Stimulated activated CD4-positive, alpha-beta T cell treated with anti-CD3 and anti-CD28 coated beads, Interleukin-12 subunit alpha, Interleukin-12 subunit beta, amount 100 ng/mL, for 4 hours (primary cell): ENCODE measurements at places on chromosomes 7 and 10.
A peak's percentile ranks its signal among the peaks of the same experiment; 100 is the strongest.

DNA sequence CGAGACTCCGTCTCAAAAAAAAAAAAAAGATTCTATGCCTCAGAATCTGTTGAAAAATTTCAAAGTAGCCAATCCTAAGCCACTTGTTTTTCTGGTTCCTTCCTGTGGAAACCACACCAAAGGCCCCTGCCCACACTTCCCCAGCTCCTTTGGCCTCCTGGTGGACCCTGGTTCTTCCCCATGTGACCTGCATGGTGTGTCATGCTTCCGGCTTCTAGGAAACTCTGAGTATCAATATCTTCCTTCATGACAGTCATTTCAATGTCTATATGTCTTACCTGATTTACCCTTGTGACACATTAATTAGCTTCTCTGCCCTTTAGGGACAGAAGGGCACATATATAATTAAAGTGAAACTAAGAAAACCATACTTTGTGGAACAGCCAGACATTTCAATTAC lies 80.4 kb upstream of the GRB10 start:
- no peak for DNase-seq

- DNase-seq, result no peak
Measured at GRCh38 chr7:979886-980571, 3.0 kb upstream of the CYP2W1 start.

DNA sequence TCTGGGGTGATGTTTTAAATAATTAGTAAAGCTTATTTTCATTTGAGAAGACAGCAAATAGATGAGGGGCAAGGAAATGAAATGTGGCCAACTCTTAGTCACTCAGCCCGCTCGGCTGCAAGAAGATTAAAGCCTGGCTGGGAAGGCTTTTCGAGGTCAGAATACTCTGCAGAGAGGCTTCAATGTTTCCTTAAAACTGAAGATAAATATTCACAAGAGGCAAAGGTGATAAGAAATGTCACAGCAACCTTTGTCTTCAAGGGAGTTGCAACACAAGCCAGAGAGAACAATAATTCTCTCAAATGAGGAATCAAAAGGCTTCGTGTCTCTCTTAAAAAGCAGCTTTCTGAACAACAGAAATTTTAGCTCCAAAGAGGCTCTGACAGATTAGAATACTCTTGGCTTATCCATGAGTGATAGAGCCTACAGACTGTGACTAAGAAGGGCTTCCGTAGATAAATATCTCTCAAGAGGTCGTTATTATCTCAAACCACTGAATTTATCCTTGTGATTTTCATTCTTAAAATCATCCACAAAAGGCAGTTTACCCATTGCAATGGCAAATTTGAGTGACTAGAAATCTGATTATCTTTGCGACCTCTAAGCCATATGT lies 92.5 kb downstream of the KLF6 start:
- DNase-seq, result no peak

- no peak for DNase-seq
Measured at GRCh38 chr7:1848013-1848640, 178.1 kb downstream of the ELFN1 start.

GRCh38 chr7:1666823-1667565 lies 3.1 kb upstream of the ELFN1 start:
- no peak for DNase-seq

DNA sequence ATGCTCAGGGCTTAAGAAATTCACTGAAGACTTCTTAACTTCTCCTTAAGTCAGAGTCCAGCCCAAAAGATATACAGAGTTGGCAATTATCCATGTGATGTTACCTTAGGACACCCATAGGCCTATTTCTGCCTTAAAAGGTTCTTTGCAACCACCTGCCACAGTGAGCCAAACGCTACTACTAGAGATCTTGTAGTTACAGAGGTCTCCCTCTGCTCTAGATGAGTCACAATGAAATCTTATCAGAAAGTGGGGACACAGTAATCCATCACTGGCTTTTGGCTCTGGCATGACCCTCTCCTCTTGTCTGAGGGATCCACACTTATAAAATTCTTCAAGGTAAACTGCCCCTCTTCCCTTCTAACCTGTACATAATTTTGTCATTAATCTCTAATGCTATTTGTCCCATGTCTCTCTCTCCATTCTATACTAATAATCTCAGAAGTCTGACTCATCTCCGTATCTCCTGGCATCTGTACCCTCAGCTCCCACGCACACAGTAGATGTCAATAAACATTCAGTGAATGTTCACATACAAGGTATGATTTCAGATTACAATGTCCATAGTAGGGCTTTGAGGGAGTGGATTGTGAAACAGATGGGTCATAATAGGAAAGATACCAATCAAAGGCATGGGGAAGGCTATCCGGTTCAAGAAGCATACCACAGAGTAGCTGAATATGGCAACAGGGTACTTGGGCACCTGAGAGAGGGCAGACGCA lies 112.1 kb downstream of the SGMS1 start:
- DNase-seq, result no peak

DNA sequence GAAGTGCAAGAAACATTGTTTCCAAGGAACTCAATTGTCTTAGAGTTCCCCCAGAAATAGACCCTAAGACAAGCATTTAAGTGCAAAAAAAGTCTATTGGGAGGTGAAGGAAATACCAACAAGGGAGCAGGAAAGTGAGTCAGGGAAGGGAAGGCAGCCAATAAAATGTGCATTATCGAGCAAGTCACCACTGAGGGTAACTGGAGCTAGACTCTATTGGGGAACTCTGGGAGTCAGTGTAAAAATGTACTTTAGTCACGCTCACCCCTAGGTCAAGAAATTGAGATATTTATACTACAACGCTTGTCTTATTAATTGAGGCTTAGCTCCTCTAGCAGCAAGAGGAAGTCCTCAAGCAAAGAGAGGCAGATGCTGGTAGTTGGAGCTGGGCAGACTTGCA lies 137.7 kb downstream of the RTKN2 start:
- no peak for DNase-seq

DNA sequence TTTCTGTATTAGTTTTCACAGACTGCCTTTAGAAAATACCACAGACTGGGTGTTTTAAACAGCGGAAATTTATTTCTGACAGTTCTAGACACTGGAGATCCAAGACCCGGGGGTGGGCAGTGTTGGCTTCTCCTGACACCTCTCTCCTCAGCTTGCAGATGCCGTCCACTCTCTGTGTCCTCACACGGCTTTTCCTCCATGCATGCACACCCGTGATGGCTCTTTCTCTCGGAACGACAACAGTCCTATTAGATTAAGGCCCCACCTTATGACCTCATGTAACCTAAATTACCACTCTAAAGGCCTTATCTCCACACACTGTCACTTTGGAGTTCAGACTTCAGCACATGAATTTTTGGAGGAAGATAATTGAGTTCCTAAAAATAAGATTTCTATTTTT lies 142.9 kb upstream of the VWC2 start:
- no peak for DNase-seq

DNA sequence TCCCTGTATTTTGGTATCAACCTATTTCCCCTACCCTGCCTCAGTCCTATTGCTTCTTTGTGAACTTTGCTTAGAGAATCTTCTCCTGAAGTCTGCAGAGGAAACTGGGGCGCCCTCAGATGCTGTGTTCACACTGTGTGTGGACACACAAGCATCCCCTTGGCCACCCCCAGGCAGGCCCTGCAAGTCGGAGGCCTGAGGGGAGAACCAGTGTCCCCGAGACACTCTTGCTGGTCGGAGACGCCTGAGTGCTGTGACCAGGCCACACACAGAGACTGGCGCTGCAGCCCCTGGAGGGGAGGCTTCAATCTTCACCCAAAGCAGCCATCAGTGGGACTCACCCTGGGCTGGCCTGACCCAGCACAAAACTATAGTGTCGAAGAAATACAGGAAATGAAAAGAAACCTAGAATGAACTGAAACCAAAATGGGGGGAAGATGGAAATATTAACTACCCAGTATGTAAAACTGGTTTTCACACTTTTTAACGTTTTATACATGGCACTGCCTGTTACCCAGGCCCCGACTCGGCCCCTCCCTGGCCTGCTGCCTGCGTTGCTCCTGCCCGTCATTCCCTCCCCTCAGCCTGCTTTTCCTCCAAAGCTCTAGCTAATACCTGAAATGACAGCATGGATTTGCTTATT lies 48.4 kb upstream of the FAM20C start:
- DNase-seq, result no peak

- DNase-seq, result no peak
Measured at GRCh38 chr7:151936207-151936606, 20.0 kb upstream of the GALNTL5 start.

- DNase-seq, result no peak
Measured at GRCh38 chr7:91784469-91784868, 96.0 kb downstream of the MTERF1 start.

DNA sequence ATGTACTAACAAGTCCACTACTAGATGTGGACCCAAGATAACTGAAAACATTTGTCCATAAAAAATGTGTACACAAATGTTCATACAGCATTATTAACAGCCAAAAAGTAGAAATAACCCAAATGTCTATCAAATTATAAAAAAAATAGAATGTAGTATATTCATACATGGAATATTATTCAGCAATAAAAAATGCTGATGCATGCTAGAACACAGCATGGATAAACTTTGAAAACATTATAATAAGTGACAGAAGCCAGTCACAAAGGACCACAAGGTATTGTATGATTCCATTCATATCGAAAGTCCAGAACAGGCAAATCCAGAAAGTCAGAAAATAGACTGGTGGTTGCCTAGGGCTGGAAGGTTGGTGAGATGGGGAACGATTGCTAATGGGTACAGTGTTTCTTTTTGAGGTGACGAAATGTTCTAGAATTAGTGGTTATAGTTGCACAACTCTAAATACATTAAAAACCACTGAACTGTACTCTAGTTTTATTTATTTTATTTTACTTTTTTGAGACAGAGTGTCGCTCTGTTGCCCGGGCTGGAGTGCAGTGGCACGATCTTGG lies 43.3 kb upstream of the ANLN start:
- DNase-seq, result no peak

GRCh38 chr10:119801998-119802538 lies 70.6 kb downstream of the MCMBP start:
- DNase-seq, result no peak

DNA sequence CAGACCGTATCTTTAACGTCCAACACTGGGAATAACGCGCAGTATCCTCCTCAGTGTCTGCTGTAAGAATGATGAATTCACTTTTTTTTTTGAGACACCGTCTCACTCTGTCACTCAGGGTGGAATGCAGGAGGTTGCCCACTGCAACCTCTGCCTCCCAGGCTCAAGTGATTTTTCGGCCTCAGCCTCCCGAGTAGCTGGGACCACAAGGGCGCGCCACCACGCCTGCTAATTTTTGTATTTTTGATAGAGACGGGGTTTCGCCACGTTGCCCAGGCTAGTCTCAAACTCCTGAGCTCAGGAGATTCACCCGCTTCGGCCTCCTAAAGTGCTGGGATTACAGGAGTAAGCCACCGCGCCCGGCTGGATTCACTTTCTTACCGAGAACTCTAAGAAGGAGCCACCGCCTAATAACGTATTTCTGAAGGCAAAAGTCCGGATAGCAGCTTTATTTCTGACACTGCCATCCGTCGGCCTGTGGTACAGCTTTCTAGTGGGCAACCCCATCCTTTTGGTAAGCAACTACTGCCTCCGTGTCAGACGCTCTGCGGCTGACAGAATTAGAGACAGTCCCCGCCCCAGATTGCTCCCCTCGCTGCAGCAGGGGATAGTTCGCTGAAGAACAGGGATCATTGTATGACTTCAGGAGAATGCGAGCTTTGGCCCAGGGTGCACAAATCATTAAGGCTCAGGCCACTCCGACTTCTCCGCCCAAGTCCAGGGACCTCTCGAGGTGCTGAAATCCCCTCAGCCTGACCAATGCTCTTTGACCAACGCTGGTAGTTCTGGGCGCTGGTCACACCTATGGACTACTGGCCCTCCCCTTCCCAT lies 662 bp downstream of the POLR3A start:
- no peak for DNase-seq

DNA sequence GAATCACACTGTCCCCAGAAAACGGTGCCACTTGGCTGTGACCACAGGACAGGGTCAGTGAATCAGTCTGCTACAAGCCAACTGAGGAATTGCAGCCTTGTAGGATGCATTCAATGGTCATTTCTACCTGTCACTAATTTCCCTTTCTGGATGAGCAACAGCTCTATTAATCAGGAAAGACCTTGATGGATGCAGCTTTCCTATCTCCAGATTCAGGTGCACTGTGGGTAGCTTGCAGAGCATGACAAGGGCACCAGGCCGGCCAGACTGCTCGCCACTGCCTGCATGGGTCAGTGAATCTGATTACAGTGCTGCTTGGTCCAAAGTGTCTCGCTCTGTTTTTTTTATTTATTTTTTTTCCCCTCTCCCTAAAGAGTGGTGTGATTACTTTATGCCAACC lies 506.8 kb upstream of the AUTS2 start:
- no peak for DNase-seq

DNA sequence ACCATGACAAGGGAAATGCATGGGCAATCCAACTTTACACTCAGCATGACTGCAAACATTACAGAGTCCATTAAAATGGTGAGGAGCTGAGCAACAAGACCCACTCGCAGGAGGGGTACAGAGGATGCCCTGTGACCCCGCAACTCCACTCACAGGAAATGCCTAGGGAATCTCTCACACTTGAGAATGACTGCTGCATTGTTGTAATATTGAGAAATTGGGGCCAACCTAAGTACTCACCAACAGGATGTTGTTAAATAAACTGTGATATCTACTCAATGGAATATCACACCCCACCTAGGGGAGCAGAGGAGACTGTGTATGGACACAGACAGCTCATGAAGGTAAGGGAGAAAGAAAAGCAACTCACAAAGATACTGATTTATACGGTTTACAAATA lies 53.4 kb upstream of the CAMK2B start:
- DNase-seq, result no peak

DNA sequence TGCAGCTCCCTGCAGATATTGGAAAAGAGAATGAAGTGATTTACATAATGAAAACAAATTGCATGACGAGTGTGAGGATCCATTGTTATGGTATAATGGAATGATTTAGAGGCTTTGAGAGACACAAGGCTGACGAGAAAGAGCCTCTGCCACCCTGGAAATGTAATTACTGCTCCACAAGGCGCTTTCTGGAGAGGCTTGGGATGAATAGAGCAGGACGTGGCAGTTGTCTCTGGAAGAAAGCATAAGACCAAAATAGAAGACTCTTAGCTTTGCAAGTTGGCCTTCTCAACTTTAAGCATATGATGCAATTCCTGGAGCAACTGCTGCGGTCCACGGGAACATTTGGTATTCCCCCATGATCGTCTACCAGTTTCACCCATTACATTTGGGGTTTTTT lies 181.9 kb upstream of the TCF7L2 start:
- no peak for DNase-seq

GRCh38 chr7:55223023-55223422 lies 142.1 kb upstream of the LANCL2 start:
- no peak for DNase-seq

DNA sequence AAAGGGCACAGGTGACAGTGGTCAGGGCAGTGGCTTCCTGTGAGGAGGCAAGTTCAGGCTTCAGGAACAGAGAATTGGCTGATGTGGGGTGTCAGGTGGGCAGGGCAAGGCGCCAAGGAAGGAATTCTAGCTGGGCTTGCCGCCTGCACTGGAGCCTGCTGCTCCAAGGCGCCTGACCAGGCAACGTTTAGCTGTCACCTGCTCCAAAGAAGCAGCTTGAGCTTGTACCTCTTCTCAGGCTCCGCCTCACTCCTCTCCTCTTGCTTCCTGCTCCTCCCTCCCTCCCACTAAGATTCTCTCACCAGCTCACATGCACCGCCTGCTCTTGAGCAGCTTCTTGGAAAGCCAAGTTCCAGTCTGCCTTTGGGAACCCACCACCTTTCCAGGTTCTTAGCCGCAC lies 187.4 kb upstream of the GRB10 start:
- DNase-seq, result no peak

GRCh38 chr10:5563991-5564536 lies 39.3 kb downstream of the CALML3 start:
- DNase-seq, result peak; percentile 41
